Spinal cord (tissue), 10 donors: ENCODE measurements at places on chromosomes 5 and 9. TPM values are rescaled to one million over a fixed set of nuclear protein-coding genes. Genes with fewer than 3 reads are reported as not detected.
A peak's percentile ranks its signal among the peaks of the same experiment; 100 is the strongest.

DNA sequence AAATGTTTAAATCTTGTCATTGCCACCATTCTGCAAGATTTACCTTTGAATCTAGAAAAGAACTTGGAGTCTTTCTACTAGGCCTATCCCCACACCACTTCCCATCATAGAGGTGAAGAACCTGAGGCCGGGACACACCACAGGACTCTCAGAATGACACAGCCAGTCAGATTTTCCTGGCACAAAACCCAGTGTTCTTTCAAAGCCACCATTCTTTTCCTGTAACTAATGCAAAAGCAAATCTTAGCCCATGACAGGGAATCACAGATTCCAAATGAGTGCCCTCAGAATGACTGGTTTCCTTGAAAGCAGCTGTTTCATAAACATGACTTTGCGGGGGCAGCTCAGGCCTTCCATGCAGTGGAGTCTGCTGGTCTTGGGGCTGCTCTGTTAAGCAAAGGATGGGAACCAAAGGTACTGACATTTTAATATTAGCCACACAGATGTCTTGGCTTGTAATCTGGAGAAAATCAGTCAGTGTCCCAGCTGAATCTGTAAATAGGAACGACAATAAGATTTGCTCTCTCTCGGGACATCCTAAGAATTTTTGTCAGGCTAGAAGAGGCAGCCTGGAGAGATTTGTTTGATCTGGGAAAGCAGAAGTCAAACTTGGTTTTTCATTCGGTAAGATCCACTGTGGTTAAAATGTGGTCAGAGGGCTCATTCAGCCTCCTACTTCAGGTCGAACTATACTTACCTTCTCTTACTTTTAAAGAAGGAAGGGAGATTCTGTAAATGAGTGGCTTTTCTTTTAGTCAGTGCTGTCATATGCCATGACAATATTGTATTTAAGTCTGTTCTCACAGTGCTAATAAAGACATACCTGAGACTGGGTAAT, 115.1 kb downstream of the PALM2AKAP2 start:
- DNase-seq, result no peak

GRCh38 chr9:90612957-90613356, 29.7 kb downstream of the DIRAS2 start:
- DNase-seq, result no peak

GRCh38 chr9:113910036-113910639, 34.0 kb downstream of the ZNF618 start:
- no peak for DNase-seq

DNA sequence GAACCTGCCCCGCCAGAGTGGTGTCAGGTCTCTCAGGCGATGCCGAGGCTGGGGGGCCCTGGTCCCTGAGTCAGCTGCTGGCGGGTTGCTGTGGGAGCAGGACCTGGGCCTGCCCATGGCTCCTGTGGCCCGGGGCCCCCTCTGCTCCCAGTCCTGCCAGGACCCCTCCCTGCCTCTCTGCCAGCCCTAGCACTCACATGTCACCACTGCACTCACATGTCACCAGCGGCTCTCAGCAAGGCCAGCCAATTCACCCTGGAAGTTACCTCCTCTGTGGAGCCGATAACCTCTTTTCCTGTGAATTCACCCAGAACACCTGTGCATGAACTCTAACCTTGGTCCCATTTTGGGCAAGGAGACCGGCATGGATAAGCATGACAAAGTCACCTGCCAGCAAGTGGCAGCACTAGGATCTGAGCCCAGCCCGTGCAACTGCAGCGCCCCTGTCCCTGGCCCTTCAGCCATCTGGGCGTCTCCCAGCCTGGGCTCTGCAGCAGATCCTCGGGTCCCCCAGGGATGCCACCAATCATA, 170.2 kb downstream of the GAPVD1 start:
- no peak for DNase-seq

- DNase-seq, result peak; percentile 61
Observed at GRCh38 chr5:124234022-124234769, 512.2 kb downstream of the ZNF608 start.

GRCh38 chr5:168740811-168741213, 161.6 kb upstream of the PANK3 start:
- no peak for DNase-seq

DNA sequence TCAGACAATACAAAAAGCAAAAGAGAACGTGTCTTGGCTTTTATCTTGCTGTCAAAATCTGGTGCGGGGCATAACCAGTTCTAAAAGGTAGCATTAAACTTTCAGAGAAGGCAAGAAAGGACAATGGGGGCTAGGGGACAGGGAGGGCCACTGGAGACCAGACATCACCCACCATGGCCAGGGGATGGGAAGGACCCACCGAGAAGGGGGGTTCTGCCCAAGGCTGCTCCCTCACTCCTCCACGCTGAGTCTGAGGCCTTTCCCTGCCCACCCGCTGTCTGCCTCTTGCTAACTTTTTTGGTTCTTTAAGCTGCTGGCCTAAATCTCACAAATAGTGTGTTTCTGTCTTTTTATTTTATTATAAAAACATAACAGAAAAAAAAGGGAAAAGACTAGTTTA, 33.6 kb downstream of the ATPSCKMT start:
- DNase-seq, result no peak

DNA sequence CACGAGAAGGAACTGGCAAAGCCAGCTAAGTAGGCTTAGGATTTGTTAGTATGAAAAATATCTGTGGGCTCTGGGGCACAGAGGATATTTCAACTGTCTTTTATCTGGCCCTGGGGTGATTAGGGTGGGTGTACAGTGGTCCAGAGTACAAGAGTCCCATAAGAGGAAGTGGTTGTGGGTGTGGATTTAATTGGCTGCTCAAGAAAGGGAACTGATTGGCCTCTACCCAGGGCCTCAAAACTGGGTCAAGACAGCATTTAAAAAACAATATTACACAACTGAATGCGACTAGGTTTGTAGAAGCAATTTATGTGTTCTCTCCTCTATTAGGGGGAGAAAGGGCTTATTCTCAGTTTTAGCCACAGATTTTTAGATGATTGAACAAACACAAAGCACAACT, 1353.4 kb upstream of the WWC1 start:
- DNase-seq, result no peak

DNA sequence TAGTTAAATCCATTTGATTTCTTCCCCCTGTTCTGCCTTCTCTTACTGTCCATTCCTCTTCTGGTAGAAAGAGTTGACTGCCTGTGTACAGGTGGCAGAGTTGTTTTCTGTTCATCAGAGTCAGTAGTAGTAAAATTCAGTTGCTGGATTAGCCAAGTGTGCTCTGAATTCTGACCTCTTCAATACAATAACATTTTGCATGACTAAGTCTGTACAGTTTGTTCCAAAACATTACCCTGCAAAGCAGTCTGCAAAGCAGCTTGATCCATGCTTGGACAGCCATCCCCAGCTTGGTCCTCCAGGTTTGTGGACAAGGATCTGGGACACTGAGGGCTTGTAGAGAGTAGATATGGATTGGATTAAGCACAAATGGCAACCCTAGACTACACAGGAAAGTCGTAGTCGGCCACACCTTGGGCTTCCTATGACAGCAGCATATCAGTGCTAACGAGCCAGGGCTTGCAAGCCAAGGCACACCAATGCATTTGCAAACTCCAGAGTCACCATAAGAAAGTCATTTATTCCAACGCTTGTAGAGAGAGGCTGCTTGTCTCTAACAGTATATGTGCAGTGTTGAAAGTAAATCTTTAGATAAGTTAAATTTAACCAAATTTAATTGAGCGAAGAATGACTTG, 25.2 kb downstream of the IL12B start:
- DNase-seq, result no peak

DNA sequence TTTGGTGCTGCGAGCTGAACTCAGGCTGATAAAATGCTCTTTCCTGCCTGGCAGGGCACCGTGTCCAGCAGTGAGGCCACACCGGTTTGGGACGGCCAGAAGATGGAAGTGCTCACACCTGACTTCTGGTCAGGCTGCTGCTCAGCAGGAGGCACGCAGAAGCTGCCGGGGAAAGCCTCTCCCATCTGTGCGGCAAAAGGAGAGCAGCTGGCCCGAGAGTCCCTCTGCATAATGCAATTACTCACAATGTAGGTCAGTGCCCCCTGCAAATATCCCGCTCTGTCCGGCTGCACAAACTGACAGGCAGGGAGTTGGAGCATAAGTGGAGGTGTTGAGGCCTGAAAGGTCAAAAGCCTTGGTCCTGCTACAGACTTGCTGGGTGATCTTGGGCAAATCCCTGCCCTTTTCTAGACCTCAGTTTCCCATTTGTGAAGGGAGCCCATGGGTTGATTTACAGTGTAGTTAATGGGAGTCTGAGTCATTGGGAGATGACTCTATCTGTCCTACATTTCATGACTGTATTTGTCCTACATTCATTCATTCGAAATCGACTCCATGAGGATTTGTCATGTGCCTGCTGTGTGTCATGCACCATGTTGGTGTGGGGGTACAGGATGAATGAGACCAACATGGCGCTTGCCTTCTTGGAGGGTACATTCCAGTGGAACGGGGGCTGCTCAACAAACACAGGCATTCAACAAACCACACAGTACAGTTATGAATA, 61.8 kb upstream of the TBC1D2 start:
- DNase-seq, result no peak

- no peak for DNase-seq
Observed at GRCh38 chr9:72203205-72203803, 54.1 kb downstream of the GDA start.

GRCh38 chr5:163915481-163915961, 410.1 kb downstream of the MAT2B start:
- DNase-seq, result no peak

GRCh38 chr5:179620703-179621350, 2.6 kb downstream of the HNRNPH1 start:
- DNase-seq, result no peak

GRCh38 chr5:148833925-148834324, 7.5 kb downstream of the ADRB2 start:
- no peak for DNase-seq

GRCh38 chr5:26813235-26813634, 225.2 kb downstream of the CDH9 start:
- DNase-seq, result no peak

DNA sequence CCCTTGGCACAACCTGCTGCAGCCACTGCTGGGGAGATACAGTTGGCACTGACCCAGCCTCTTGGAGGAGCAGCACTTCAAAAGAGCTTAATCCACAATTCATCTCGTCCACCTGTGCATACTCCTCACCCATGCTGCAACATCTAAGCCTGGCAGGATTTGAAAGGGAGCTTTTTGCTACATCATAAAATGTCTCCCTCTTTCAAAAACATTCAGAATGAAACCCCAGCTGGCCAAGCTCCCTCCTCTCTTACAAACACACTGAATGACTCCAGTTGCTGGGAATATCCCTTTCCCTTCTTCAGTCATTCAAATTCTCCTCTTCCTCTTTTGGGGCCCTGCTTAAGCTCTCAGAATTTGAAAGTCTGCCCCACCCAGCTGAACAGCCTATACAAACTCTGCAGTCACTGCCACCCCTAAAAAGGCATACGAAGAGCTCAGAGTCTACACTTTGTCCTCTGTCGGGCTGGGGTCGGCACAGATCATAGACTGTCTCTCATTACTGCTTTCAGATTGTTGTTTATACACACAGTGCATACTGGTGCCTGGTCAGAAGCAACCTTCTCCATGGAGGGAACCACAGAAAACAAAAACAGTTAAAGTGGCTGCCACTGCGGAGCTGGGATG, 8.8 kb upstream of the C5orf15 start:
- DNase-seq, result peak; percentile 38

DNA sequence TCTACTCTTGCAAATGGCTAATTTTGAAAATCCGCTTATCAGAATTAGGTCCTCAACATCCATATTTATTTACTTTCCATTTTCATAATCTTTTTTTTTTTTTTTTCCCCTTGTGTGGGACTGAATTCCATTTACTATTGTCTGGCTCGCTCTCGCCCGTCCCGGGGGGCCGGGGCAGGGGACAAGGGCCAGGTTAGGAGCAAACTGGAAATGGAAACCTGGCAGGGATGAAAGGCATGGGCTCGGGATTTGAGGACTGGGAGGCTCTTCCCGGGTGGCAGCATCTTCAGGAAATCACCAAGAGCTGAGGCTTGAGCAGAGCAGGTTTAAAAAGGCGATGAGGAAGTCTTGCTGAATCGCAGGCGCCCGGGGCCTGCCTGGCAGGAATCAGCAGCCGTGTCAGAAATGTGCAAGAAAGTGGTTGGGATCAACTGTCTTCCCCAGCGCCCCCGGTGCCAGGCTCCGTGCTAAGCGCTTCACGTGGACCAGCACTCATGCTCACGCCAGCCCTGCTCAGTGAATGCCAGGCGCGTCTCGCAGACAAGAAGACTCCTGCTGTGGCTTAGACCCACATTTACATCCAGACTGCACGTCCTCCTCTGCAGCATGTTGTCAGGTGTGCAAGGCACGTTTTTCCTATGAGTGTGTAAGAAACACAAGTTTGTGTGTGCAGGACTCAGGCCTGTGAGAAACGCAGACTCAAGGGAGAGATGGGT, 66.3 kb upstream of the UNC5A start:
- peak; percentile 59 for DNase-seq

DNA sequence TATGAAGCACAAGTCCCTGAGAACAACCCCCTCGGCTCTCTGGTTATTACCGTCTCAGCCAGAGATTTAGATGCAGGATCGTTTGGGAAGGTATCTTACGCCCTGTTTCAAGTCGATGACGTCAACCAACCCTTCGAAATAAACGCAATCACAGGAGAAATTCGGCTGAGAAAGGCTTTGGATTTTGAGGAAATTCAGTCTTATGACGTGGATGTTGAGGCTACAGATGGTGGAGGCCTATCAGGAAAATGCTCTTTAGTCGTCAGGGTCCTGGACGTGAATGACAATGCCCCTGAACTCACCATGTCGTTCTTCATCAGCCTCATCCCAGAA, 1.1 kb downstream of the PCDHB6 start:
- no peak for DNase-seq

- no peak for DNase-seq
Observed at GRCh38 chr9:135088348-135088978, 995 bp downstream of the OLFM1 start.

DNA sequence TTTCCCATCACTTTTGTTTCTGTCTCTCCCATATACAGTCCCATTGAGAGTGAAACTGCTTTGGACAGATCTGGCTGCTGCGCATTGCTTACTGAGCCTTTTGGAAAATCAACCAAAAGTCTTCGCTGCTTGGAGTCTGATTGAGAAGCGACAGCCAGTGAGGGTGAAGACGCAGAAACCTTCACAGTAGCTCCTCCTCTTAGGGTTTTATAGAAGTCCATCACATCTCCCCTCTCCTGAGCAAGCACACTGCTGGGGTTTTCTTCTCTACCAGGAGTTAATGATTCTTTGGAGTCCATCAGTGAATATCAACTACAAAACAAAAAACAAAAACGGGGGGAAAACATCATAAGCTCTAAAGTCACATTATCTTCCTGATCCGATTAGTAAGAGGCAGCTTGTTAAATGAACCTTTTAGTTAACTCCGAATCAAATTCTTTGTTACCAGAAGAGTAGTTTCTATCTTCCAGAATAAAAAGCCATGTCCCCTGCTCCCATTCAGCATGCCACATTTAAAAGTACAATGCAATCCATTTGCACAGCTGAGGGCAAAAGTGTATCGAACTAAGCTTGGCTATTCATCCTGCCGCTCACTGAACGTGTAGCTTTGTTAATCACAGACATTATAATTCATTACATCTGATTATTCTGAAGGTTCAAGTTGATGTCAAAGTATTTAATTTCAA, 2.8 kb downstream of the NR3C1 start:
- DNase-seq, result peak; percentile 40

RPL37 gene
- total RNA-seq, result 1,376 TPM

GABRG2 gene
- 11.2 TPM for total RNA-seq

RGS7BP gene
- 5.4 TPM for total RNA-seq

DHFR gene
- total RNA-seq, result 42.4 TPM

KIF20A gene
- 18.7 TPM for total RNA-seq

SLC6A18 gene
- not detected for total RNA-seq

S1PR3 gene
- total RNA-seq, result 26.2 TPM

TMEM232 gene
- total RNA-seq, result 20.3 TPM
